ENCODE measurements at places on chromosomes 5 and 9.

GRCh38 chr5:149646564-149646963 lies 65.3 kb downstream of the ARHGEF37 start:
- DNase-seq = peak; percentile 25

DNA sequence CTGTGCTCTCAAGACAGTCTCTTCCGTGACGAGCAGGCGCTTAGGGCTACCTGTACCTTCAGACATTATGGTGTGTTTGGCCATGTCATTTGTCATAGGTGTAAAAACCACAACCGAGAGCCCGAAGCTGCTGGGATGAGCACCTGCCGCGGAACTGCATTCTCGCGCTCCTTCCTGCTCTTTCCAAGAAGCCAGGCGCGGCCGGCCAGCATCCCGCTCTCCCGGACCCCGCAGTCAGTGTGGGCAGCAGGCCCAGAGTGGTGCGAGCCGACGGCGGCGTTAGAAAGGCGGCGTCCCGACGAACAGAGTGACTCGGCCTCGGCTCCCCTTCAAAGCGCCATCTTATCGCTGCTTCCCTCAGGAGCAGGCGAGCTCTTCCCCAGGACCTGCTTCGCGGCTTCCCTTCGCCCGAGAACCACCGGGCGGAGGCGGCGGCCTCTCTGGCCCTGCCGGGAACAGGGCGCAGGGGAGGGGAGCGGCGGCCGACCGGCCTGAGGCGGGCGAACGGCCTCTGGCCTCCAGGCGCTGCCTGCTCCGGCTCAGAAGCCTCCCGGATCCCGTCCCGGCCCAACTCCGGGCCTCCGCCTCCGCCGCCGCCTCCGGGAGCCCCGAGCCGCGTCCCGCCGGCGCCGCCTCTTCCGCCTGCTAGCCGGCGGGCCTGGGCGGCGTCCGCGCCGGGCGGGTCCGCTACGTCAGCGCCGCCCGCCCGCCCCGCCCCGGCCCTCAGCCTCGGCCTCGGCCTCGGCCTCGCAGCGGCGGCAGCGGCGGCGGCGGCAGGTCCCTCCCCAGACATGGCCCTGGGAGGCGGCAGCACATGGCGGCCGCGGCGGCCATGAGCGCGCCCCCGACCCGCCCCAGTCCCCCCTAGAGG lies at the start of gene FAM120A:
Gene FAM120A, plus strand, starts transcription at position 741 of the 871 bp plus-strand sequence. CDS start 231 bp downstream, outside the sequence.
- peak; percentile 74 for DNase-seq

DNA sequence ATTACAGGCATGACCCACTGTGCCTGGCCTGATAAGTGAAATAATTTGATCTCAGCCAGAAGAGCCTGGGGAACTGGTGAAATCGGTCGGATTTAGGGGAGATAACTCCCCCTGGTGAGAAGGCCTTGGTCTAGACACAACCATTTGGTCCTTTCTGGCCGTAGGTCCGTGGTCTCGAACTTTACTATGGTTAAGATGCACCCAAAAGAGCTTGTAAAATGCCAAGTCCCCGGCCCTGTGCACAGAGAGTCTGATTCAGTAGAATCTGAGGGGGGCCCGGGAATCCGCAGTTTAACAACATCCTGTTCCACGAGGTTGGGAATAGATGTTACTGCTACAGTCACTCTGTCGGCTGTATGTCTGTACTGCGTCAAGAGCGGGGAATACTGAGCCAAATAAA lies 140.7 kb downstream of the C9orf50 start:
- no peak for DNase-seq

- DNase-seq = peak; percentile 25
Observed at GRCh38 chr9:129334105-129334935, 156.3 kb upstream of the IER5L start.

GRCh38 chr9:114078021-114078780 lies at the start of gene AMBP:
AMBP (minus strand) TSS chr9:114078300; CDS start chr9:114078209, 91 bp downstream.
- no peak for DNase-seq

GRCh38 chr5:154934881-154935280 lies 3.1 kb downstream of the GEMIN5 start:
- DNase-seq = no peak

DNA sequence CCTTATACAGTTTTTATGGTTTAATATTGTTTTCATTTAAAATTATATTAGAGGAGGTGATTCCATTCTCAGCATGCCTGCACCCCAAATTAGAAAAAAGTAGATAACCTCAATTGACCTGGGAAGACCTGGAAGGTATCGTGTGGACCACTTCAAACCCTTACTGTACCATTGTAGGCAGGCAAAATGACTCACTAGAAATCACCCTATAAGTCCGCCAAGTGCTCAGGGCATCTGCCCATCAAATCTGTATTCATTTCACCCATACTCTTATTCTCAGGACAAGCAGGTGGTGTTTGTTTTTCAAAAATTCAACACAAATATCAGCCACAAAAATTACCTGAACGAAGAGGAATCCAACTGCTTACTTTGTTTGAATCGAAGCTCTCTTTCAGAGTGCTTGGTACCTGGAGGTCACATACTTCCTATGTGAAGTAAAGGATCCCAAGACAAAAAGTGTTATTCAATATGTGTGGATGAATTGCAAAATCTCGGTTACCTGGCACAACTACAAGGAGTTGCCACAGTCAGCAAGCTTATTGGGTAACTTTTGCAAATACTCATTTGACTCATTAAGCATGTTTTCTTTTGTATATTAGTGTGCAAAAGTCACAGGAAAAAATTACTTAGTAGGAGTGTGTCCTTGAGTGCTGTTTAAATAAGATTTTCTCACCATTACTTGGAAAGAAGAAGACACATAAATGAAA lies 216.2 kb downstream of the ENC1 start:
- DNase-seq = no peak

- DNase-seq = peak; percentile 25
Observed at GRCh38 chr9:35489313-35490154, at the start of gene RUSC2. RUSC2 (plus strand) TSS chr9:35490111; CDS start chr9:35546522, 56,411 bp downstream.

DNA sequence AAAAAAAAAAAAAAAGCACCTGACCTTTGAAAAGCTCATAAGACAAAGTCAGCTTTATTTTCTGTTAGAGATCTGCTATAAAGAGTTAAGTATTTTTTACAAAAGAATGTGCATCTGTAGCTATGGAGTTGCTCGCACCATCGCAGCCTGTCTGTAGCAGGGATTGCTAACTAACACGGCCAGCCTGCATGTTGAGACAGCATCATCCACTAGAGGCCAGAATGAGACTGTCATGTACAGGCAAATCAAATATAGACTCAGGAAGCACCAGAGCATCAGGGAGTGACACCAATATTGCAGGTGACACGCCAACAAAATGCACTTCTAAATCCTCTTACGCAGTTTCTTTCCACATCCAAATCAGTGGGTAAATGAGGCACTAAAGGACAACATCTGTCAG lies 136.3 kb upstream of the RASEF start:
- DNase-seq = no peak

- DNase-seq = no peak
Observed at GRCh38 chr5:17275289-17276158, 58.1 kb downstream of the BASP1 start.

GRCh38 chr5:71982717-71983395 lies 124.4 kb upstream of the MAP1B start:
- no peak for DNase-seq

Measured in activated CD4-positive, alpha-beta T cell treated with anti-CD3 and anti-CD28 coated beads, Interleukin-2, amount 50 U/mL, for 1 hour (primary cell).